ENCODE measurements at places on chromosomes 13 and 19.

GRCh38 chr13:25069911-25070310, 26.0 kb upstream of the PABPC3 start:
- no peak for DNase-seq

- no peak for DNase-seq
Observed at GRCh38 chr19:7505288-7505681, 10.6 kb upstream of the ZNF358 start.

DNA sequence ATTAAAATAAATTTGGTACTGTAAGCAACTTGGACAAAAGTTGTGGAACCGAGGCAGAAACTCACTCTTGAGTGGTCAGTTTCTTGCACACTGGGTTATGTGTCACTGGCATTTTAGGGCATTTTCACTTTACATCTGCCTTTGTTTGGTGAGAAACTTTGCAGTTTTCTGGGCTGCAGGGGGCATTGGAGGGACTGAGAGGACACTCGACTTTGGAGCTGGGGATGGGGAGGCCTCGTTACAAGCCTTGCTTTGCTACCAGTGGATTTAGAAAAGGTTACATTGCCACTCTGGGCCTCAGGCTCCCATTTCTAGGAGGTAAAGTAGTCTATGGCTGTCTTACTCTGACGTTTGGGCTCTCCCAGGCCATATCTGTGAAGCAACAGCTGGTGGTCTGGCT, 41.9 kb upstream of the ZNF536 start:
- no peak for DNase-seq

- no peak for DNase-seq
Observed at GRCh38 chr19:33463199-33463598, 58.4 kb downstream of the PEPD start.

DNA sequence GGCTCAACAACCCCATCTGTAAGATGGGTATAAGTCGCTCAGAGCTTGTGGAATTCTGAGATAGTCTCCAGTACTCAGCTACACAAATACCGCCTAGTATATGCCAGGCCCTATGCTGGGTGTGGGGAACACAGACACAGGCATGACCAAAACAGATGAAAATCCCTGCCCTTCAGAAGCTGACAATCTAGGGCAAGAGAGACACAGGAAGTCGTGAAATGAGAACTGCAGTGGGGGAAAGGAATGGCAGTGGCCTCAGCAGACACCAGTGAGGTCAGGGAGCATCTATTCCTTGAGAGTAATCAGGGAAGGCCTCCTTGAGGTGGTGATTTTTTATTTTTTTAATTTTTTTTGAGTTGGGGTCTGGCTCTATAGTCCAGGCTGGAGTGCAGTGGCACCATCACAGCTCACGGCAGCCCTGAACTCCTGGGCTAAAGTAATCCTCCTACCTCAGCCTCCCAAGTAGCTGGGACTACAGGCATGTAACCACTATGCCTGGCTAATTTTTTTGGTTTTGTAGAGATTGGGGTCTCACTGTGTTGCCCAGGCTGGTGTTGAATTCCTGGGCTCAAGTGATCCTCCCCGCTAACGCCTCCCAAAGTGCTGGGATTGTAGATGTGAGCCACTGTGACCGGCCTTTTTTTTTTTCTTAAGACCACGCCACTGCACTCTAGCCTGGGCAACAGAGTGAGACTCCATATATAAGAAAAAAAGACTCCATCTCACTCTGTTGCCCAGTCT, 3.2 kb downstream of the TMIGD2 start:
- DNase-seq, result no peak

GRCh38 chr19:7855426-7856108, 18.6 kb downstream of the PRR36 start:
- DNase-seq, result no peak

DNA sequence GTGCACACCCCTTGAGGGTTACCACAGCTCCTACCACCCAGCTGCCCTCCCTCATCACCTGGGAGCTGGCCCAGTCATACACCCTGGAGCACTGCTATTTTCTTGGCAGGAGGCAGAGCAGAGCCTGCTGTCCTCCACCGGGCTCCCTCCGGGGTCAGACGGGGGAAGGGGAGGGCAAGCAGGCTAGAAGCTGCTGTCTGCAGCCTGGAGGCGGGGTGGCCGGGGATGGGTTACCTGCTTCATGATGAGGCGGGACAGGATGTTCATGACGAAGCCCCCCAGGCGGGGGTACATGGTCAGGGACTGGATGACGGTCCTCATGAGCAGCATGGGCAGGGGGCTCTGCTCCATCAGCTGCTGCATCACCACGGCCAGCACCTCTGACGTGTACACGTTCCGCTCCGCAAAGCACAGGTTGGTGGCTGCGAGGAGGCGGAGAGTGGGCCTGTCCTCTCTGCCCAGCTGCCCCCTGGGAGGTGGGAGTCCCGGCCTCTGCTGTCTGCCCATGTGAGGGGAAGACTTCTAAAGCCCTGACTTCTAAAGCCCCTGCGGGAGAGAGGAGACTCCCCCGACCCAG, 2.7 kb upstream of the RSPH6A start:
- no peak for DNase-seq

- no peak for DNase-seq
Observed at GRCh38 chr13:32804673-32805230, 211.5 kb upstream of the KL start.

- peak; percentile 65 for DNase-seq
Observed at GRCh38 chr19:991174-991931, 7.2 kb downstream of the WDR18 start.

DNA sequence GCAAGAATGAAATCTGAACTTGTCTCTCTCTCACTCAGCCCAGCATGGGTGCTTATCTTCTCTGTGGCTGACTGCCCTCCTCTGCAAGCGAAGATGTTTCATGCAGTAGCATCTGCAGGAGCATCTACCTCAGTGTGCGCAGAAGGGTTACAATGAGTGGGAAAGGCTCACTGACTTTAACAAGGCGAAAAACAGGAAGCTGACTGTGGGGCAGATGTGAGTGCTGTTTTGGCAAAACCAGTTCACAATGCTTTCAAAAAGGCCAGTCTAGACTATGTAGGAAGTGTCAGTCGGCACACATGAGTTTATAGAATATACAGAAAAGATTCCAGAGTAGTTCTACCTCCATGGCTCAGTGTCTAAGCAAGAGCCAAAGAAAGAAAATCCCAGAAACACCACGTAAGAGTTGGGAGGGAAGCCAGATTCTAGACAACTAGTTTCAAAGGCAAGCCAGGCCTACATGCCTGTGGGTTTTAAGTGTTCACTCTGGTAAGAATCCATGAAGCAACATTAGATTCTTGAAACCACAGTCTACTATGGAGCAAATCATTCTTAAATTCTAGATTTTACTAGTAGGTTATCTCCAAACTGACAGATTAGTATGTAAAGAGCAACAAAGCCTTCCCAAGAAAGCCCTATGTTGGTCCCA, 124.5 kb downstream of the ABCC4 start:
- peak; percentile 26 for DNase-seq

- DNase-seq, result no peak
Observed at GRCh38 chr13:85108356-85108755, 690.9 kb downstream of the SLITRK6 start.

- DNase-seq, result no peak
Observed at GRCh38 chr19:32581705-32582179, 752 bp downstream of the PDCD5 start.

DNA sequence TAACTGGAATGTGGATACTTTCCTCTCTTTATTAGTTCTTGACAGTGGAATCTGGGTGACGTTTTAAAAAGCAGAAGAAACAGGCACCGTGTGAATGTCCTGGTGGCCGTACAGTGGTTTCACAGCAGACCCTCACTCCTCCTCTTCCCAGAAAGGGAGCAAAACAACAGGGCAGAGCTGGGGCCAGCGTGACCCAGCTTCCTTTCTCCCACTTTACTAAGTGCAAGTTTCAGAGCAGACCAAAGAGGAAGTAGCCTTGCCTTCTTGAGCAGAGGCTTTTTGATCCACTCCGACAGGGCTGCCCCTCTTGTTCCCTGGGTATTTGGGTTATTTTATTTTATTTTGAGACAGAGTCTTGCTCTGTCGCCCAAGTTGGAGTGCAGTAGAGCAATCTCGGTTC, 19.6 kb upstream of the C19orf33 start:
- no peak for DNase-seq

- DNase-seq, result no peak
Observed at GRCh38 chr13:62626771-62627170, 1211.1 kb upstream of the PCDH20 start.

DNA sequence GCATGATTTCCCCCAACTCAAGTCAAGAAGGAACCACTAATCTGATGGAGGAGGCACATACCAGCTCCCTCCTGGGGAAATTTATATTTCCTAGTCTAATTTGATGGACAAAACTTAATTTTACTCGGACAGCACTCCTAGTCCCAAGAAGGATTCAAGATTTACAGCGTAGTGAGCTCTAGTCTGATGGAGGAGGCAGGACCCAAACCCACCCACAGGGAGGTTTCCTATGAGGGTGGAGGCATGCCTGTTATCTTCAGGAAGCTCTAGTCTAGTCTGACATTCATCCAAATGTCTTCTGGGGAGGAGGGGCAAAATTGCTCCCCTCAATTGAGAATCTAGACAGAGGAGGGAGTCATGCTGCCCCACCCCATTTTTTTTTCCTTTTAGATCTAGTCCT, 10.4 kb upstream of the BCL3 start:
- DNase-seq, result no peak

DNA sequence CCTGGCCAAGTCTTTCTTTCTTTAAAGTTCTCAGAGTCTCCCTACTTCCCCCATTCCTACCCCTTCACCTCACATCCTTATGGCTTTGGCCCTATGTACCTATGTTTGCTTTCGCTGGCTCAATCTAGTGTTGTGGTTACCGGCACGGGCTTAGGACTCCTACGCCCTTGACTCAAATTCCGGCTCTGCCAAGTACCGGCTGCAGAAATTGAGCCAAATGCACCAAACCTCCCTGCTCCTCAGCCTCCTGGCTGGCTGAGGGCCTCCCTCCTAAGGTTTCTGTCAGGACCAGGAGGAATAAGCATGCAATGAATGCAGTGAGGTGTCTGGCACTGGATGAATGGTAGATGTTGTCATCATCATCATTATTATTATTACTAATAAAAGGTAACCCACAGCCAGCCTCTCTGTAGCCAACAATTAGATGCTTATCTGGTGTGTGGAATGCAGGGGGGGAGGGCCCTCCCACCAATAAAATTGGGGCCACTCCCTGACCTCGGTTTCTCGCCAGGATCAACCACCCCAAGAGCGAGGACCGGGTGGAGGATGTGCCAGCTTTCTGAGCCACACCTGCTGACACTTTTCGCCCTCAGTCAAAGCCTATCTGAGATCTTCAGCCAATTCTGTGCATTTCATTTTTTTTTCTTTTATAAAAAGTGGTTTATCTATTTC, 20.7 kb downstream of the KLK5 start:
- DNase-seq, result no peak

- DNase-seq, result no peak
Observed at GRCh38 chr13:91331047-91331915, 16.2 kb upstream of the MIR17HG start.

DNA sequence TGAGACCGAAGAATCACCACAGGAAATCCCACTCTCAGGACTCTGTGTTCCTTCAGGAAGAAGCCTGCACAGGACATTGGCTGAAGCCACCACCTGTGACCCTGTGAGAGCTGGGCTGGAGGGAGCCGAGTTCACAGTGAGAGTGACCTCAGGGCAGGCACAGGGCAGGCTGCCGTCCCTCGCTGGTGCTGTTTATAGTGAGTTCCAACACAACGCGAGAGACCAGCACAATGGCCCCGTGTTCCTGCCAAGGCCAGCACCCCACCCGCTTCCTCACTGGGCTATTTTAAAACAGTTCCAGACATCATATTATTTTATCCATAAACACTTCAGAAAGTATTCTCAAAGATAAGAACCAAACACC, 18.4 kb upstream of the GAS6 start:
- no peak for DNase-seq

GRCh38 chr13:42225051-42225450, 46.9 kb upstream of the AKAP11 start:
- no peak for DNase-seq

DNA sequence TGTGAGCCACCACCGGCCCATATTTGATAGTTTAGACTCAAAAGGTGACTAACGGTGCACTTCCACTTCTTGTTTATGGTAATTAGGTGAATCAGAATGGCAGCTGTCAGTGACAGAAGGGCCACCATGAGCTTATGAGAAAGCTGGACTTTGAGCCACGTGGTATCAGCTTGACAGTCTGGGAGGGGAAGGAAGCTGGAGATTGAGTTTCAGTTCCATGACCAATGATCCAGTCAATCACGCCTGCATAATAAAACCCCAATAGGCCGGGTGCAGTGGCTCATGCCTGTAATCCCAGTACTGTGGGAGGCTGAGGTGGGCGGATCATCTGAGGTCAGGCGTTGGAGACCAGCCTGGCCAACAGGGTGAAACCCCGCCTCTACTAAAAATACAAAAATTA, 8.2 kb downstream of the EID2B start:
- no peak for DNase-seq

DNA sequence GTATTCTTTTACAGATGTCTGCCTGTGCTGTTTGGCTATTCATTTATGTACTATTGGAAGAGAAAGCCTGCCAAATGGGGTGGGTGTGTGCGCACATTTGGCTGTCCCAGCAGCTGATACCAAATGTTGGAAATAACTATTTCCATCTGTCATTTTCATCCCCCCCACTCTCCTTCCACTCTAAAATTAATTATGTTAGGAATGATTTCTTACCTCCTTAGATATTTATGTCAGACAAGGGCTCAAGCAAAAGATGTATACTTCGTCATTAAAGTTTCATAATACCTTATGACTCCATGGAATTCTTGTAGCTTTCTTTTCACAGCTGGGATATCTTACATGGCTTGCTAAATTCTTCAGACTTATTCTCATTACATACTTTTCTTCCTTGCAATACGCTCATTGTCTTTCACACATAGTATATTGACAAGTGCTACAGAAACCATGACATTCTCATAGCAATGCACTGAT, 18.6 kb downstream of the ITM2B start:
- DNase-seq, result no peak

GRCh38 chr19:15315101-15315500, 17.2 kb downstream of the BRD4 start:
- DNase-seq, result no peak

DNA sequence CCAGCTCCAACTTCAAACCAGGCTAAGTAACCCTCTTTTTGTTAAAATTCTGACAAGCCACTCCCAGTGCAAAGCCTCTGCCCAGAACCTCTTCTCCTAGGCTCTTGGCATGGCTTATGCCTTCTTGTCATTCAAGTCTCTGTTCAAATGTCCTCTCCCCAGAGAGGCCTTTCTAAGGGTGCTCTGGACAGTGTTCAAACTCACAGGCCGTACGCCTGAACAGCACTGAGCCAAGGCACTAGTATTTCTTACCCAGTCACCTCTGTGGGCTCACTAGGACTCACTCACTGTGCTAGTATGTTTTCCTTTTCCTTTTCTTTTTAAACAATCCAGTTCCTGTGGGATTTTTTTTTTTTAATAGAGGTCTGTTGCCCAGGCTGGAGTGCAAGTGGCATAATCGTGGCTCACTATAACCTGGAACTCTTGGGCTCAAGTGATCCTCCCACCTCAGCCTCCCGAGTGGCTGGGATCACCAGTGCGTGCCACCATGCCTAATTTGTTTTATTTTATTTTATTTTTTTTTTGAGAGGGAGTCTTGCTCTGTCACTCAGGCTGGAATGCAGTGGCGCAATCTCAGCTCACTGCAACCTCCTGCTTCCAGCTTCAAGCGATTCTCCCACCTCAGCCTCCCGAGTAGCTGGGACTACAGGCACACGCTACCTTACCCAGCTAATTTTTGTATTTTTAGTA, 2.3 kb upstream of the ASF1B start:
- peak; percentile 40 for DNase-seq

- DNase-seq, result no peak
Observed at GRCh38 chr19:24060687-24061356, 26.2 kb upstream of the ZNF254 start.

GRCh38 chr13:44879452-44880058, 109.7 kb downstream of the NUFIP1 start:
- peak; percentile 58 for DNase-seq

All from HFFc6 (cell line).